ENCODE measurements at places on chromosomes 6 and 20.

DNA sequence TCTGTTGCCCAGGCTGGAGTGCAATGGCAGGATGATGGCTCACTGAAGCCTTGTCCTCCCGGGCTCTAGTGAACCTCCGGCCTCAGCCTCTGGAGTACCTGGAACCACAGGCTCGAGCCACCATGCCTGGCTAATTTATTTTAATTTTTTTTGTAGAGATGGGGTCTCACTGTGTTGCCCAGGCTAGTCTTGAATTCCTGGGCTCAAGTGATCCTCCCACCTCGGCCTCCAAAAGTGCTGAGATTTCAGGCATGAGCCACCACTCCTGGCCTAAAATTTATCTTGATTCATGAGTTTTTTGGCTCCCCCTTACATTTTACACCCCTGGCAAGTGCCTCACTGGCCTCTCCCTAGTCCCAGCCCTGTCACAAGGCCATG, 2.5 kb upstream of the SLC29A1 start:
- no peak for DNase-seq

DNA sequence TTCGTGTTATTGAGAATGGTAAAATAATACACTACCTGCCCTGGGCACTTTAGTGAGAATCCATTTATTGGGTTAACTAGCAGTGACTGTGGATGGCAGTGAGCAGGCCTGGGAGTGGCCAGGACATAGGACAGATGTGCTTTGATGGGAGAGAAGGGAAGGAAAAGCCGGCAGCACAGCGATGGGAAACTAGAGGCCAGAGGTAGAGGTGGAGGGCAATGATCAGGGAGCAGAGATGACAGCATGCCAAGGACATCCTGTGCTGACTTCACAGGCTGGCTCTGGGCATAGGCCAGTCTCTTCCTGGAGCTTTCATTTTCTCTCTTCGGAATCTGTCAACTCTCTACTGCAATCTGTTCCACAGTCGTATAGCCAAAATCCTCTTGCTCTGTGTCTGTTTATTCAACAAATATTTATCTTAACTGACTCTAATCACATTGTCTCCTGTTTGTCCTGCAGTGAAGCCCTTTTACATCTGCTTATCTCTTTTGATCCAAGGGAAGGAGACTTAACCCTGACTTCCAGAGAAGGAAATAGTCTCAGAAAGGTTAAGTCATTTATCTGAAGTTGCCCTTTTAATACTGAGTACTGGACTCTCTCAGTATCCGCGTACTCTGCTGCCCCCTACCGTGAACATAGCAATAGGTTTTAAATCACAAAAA, 18.4 kb upstream of the MMP24 start:
- DNase-seq = peak; percentile 86

GRCh38 chr6:139577124-139577762, 202.8 kb upstream of the CITED2 start:
- no peak for DNase-seq

DNA sequence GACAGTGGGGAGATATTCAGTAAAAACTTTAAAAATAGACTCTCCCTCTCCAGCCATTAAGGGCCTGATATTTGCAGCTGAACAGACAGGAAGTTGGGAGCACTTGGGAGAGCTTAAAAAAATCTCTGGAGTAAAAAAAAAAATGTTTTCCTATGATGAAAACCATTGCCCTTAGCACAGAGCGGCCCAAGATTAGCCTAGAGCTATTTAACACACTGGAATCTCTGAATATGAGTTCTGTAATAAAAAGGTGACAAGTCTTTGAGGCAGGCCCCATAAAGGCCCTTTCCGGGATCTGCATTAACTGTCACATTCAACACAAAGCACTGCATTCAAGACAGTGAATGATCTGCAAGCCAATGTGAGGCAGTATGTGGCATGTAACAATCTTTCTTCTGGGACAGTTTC, 393.7 kb downstream of the ZFAND3 start:
- no peak for DNase-seq

DNA sequence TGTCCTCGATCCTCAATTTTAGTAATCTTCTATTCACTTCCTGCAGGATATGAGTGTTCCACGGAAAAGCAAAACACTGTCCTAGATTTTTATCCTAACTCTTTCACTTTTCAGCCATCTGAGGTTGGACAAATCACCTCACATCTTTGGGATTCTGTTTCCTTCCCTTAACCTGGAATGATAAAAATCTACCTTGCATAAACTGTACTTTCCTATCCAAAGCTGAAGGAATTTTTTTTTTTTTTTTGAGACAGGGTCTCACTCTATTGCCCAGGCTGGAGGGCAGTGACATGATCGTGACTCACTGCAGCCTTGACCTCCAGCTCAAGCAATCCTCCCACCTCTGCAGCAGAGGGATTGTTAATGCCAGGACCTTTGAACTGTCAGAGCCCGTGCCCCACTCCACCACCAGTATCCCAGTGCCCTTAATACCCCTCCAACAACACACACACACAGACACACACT, 20.5 kb downstream of the CAPN11 start:
- DNase-seq = no peak

DNA sequence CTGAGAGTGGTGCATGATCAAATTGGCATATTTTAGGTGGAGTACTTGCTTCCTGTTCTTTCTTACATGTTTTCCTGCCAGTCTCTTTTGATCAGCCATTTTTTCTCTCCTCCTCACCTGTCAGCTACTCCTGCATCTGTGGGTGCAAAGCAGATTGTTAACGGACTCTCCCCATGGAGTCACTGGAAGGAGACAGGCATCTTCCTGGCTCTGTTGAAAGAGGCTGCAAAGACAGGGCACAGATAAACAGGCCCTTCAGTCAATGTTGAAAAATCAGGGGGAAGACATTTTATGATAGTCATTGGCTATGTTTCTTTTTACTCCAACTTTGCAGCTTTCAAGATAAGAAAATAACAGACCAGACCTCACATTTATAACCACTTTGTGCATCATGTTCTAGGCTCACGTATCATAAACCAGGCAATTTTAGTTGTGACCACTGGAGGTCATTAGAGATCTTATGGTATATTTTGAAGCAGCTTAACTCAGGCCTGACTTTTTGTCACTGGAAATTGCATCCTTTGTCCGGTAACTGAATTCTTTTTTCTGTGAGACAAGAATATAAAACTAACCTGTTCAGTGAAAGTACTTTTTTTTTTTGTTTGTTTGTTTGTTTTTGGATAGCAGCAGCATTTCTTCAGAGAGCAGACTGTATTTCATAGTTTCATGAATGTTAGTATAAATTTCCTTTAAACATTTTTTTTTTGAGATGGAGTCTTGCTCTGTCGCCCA, 20.1 kb downstream of the ECT2L start:
- no peak for DNase-seq

- DNase-seq = peak; percentile 9
Observed at GRCh38 chr6:150894935-150895552, 29.5 kb downstream of the MTHFD1L start.

DNA sequence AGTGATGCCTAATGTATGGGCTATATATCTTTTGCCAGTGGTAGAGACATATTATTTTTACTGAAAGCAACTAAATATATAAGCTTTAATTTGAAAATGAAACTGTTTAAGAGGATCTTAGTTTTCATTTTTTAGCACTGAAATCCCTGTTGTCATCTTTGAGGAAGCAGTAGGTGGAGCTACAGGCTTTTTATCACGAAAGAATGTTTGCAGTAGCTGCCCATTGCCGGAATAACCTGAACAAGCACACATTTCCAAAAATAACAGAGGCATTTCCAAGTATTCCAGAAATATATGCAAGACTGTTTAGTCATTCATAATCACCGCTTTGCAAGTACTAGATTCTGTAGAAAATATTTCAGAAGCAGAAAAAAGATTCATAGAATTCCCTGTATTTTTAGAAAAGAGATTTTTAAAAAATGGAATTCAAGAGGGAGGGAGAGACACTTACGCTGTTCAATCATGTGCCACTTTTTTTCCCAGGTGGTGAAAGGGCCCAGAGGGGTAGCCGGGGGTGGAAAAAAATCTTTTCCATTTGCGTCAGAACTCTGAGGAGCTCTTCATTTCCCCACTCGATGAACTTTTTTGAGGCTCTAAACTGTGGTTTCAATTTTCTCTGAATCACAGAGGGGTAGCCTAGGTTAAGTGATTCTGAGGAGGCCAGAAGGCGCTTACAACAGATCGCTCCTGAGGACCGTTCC, 142.5 kb upstream of the FERMT1 start:
- no peak for DNase-seq

DNA sequence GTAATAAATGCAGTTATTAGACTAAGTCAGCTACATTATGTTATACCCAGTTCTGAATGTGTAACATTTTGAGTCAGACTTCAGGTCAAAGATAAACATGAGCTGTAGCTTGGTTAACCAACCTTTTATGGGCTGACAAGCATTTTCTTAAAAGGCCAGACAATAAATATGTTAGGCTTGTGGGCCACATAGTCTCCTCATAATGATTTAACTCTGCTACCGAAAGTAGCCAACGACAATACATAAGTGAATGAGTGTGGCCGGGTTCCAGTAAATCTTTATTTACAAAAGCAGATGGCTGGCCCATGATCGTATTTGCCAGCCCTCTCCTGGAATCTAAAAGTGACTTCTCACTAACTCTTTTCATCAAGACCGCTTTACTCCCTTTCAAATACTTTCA, 49.9 kb downstream of the ATG5 start:
- DNase-seq = no peak

DNA sequence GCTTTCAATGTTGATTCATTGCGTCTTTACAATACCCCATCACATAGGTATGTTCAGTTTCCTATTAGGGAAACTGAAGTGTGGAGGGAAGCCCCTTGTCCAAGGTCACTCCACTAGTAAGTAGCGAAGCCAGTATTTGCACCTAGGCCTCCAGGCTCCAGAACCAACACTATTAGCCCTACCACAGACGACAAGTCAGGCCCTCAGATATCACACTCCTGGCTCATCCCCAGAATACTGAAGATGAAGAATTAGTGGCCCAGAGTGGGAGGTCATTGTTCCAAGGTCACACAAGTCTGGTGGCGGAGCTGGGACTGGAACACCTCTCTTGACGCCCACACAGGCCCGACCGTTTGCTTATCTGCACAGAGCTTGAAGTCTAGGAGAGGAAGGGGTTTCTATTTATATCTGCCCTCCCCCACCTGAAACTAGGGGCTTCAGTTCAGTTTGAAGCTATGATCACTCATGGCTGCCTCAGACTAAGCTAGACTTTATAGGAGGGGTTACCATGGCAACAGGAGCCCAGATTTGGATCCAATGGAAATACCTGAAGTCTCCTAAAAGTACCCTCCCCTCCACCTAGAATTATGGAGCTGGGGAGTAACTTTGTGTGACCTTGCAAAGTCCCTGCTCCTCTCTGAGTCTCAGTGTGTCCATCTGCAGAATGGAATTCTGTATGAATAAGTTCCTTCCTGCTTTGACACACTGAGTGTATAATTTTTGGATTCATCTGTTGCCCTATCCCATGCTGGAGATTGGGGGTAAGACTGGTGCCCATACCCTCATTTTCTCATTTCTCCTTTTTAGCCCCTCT, 2.2 kb downstream of the SNTA1 start:
- no peak for DNase-seq

GRCh38 chr6:52976149-52976548, 18.9 kb downstream of the GSTA4 start:
- DNase-seq = no peak

GRCh38 chr20:63006540-63007359, at the start of gene BHLHE23:
Gene BHLHE23, minus strand, starts transcription at chr20:63006964. Its CDS starts 190 bp downstream, at chr20:63006774.
- no peak for DNase-seq

DNA sequence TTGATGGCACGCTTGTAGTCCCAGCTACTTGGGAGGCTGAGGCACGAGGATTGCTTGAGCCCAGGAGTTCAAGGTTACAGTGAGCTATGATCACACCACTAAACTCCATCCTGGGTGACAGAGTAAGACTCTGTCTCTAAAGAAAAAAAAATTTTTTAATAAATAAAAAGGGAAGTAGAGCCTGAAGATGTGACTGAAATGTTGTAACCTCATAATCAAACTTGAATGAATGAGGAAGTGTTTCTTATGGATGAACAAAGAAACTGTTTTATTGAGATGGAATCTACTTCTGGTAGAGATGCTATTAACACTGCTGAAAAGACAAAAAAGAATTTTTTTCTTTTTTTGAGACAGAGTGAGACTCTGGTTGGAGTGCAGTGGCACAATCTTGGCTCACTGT, 6.7 kb downstream of the MAK start:
- no peak for DNase-seq

DNA sequence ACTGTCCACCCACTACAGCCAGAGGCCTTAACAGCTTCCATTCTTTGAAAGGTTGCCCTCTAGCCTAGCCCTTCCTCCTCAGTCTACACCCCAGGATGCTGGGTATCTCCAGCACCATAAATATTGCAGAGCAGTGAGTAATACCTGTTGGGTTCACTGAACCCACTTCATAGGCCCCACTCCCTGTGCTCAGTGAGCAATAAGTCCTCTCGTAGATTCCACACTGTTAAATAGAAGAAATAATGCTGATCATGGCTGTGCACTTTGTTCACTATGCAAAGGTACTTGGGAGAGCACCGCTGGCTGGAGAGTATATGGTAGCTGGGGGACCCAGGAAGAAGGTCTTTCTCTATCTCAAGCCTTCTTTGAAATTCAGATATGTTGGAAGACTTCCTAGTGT, 87.3 kb downstream of the RSPH3 start:
- no peak for DNase-seq

- no peak for DNase-seq
Observed at GRCh38 chr20:20489648-20490341, 121.9 kb downstream of the INSM1 start.

DNA sequence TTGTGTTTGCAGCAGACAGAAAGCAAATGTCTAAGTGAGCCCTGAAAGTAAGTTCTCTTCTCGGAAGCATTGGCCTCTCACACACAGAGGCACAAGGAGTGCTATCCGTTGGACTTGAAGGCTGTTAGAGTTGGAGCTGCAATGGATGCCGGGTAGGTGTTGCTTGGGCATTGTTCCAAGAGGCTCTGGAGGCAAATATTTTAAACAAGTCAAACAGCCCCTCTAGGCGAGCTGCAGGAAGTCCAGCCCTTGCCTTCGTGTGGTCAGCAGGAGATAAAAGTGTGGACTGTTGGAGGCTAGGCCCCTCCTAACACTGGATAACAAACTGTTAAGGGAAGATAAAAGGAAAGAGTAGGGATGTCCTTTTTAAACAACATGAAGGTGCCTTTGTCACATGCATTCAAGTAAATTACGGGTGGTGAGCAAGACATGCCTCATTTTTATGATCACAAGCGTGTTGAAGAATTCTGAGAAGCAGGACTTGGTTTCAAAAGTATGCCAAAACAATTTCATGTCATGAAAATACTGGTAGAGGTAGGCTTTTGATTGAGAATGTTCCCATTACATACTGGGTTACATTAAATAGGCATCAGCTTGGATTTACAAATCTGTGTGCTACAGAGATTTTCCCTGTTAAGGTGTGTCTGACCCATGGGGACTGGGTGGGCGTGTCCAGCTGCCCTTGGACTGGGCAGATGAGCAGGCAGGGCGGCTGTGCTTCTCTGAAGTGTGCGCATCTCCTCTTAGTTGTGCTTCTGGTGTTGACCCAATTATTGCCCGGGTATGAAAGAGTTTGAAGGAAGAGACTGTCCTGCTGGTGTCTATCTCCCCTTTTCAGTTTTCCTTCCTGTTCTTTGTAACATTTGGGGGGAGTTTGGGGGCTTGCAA, 57.5 kb downstream of the RREB1 start:
- DNase-seq = no peak

All from stimulated activated effector memory CD8-positive, alpha-beta T cell treated with anti-CD3 and anti-CD28 coated beads, Interleukin-12 subunit alpha, Interleukin-12 subunit beta, amount 100 ng/mL, for 72 hours (primary cell).